ENCODE measurements at places on chromosomes 13 and 19.

DNA sequence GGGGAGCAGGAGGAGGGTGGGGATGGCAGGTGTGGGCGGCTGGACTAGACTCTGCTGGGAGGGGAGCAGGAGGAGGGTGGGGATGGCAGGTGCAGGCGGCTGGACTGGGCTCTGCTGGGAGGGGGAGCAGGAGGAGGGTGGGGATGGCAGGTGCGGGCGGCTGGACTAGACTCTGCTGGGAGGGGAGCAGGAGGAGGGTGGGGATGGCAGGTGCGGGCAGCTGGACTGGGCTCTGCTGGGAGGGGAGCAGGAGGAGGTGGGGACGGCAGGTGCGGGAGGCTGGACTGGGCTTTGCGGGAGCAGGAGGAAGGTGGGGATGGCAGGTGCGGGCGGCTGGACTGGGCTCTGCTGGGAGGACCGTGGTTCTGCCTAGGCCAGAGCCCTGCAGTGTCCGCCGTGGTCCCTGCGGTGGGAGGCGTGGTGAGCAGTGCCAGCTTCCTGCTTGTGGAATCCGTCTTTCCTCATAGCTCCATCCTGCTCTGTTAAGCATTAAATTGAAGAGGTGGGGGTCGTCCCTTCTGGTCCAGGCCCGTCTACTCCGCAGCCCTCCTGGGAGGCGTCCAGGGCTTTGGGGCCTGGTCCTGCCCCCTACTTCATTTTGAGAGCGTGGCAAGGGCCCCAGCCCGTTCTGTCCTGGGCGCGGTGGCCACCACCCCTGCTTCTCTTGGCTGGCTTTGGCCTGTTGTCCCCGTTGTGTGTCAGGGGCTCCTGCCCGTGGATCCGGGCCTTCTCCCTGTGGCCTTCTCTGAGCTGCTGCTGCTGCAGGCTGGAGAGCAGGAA lies 4.7 kb downstream of the SPPL2B start:
- DNase-seq, result no peak

GRCh38 chr19:46210669-46211068 lies 18.9 kb upstream of the IGFL1 start:
- DNase-seq, result no peak

GRCh38 chr19:10008184-10008765 lies 2.0 kb downstream of the COL5A3 start:
- DNase-seq, result no peak

DNA sequence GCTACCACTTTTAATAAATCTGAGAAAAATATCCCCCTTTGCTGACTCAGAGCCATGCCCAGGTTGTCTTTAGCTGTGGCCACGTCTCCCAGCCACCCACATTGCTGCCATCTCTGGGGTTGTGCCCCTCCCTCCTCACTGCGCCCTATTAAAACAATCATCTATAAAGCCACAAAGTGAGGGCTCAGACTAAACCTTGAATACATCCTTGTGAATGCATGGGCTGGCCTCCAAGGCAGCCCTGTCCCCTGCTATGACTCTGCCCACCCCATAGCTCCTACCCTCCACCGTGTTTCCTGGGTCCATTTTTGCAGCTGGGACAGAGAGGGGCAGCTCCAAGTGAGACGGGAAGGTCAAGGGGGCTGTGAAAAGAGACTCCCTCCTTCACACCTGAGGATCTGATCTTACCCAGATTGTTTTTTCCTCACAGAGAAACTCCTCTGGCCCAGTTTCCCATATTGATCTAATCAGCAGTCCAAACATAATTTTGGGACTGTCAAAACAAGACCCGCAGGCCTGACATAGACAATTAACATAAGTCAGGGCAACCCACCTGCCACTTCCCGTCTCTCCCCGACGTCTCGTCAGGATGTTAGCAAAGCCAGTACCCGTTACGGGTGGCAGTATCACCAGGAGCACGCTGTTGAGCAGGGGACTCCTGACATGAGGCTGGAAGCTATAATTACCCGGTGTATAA lies 199.0 kb downstream of the KATNAL1 start:
- no peak for DNase-seq

GRCh38 chr13:33862016-33862415 lies 44.1 kb downstream of the RFC3 start:
- DNase-seq, result no peak

Data from Ammon's horn (tissue), 1 donor.